ENCODE measurements at places on chromosomes 6 and 20.

- DNase-seq: no peak
These were observed 59.8 kb downstream of the CCDC170 start for GRCh38 chr6:151553416-151554165.

- DNase-seq: no peak
These were observed 226.8 kb downstream of the UST start for GRCh38 chr6:148973538-148974208.

GRCh38 chr20:11267131-11267761 is 593.4 kb upstream of the JAG1 start:
- DNase-seq: no peak

DNA sequence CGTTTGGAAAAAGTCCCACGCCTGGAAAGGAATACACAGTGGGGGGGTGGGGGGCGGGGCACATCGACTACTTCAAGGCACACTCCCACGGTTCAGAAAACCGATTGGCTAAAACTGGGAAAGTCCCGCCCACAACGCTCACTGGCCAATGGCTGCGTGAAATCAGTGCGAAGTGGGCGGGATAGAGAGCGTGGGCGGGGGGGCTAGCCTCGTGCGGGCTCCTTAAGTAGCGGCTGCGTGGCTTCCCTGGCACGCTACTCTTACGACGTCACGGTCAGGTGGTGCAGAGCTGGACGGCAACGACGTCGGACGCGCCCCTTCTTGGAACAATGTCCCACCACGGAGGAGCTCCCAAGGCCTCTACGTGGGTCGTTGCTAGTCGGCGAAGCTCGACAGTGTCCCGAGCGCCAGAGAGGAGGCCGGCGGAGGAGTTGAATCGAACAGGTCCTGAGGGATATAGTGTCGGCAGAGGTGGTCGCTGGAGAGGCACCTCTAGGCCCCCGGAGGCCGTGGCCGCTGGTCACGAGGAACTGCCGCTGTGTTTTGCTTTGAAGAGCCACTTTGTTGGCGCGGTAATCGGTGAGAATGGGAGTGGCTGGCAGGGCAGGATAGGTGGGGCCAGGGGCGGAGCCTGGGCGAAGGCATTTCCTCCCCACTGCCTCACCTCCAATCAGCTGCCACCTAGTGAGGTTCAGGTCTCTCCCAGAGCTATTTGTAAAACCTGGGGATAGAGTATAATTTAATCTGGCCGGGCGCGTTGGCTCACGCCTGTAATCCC is at the start of gene DDX43:
Gene DDX43, plus strand, starts transcription at position 252 of the 778 bp plus-strand sequence. Its CDS starts 78 bp downstream, at position 330.
- no peak for DNase-seq

- DNase-seq: no peak
These were observed 88.5 kb downstream of the PRKN start for GRCh38 chr6:162638931-162639574.

DNA sequence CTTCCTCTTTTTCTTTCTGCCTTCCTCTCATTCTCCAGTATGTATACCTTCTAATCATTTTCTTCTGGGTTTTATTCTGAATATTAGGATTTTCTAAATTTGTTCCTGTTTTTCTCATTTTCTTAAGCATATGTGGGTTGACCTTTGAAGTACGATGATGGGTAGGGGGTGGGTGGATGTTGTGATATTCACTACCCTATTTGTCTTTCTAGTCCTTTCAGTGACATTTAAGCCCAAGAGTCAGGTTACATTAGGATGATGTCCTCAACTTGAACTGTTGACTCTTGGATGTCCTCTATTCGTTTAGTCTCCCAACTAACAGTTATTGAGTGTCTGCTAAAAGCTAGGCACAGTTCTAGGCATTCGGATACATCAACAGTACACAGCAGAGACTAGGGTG is 7.3 kb downstream of the ABT1 start:
- no peak for DNase-seq

DNA sequence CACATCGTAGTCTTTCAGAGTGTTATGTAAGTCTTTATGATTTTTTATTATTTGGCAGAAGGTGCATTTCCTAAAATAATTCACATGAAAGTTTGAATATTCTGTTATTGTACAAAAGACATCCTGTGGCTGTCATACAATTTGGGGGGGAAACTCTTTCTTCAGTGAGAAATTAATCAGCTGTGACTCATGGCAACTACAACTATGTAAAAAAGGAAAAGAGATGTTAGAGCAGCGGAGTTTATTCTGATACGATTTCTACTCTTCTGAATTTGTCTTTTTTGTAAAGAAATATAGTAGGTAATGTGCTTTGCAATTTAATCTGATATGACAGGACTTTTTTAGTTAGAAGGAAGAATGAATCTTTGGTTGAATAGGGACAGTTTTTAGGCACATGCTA is 14.2 kb downstream of the COL19A1 start:
- no peak for DNase-seq

GRCh38 chr6:162178266-162178665 is 549.3 kb downstream of the PRKN start:
- no peak for DNase-seq

DNA sequence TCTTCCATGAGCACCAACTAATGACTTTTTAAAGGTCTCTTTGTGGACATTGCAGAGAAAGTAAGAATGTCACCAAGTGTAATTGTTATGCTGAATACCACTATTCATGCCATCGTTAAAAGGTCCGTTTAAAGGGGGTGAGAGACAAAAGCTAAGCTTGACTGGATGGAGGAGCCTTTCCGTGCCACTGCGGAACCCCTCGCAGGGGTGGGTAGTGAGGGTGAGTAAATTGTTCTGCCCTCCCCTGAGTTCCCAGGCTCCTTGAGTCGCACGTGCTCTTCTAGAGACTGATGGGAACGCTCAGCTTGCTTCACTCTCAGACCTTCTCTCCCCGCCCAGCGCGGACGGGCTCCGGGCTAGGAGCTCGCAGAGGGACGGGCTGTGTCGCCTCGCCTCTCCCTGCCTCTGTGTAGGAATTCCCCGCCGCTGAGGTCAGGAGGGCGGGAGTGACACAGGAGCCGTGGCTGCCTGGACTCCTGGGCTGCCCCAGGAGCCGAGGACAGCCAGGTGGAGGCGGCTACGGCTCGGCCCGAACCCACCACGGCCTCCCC is 314.8 kb upstream of the QKI start:
- DNase-seq: no peak

DNA sequence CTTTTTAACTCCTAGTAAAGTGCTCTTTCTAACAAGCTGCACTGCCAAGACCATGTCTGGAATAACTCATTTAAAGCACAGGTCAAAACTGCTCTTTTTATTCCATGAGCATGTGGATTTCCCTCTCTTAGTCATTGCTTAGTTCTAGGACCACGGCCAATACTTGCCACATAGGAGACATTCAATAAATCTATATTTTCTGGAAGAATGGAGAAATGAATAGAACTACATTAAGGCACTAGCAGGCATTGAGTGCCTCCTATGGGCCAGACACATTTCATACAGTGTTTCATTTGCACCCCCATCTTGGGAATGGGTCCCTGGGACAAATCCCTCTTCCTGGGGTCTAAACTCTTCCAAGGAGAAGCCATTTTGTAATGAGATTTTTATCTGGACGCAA is 552.8 kb upstream of the CITED2 start:
- DNase-seq: no peak

- no peak for DNase-seq
These were observed 40.1 kb downstream of the TRMT6 start for GRCh38 chr20:5910186-5910585.

DNA sequence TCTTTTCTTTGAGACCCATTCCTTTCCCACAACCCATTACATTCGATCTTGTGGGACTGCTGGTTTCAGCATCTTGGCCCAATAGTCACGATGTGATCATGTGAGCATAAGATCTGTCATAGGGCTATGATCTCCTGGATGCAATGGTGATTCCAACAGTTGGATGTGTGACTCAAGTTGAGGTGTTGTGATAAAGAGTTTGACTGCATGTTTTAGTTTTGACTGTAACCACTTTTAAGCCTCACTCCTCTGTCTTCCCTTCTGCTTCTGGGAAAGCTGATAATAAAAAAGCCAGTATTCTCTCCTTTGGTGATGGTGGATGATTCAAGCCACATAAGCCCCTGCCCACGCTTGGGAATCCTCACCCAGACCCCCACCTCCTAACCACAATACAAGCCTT is 117.0 kb upstream of the ASCC3 start:
- DNase-seq: no peak

GRCh38 chr20:16929756-16930155 is 181.6 kb downstream of the OTOR start:
- DNase-seq: no peak

GRCh38 chr6:89454300-89454699 is 21.3 kb downstream of the ANKRD6 start:
- no peak for DNase-seq

DNA sequence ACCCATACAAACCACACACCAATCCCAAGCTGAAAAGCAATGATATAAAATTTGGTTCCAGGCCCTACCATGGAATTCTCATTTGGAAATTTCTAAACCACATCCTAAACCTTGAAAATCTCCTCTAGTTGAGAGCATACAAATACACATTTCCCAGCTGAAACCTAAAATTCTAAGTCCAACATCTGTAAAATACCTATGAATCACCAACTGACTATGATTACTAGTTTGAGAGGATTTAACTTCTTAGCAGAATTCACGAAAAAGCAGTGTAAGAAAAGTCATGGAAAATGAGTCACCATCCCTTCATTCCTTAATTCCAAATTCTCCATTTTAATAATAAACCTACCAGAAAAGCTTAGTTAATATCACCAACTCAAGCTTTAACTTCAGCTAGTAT is 15.4 kb downstream of the RANBP9 start:
- no peak for DNase-seq

GRCh38 chr20:24580006-24580405 is 110.6 kb downstream of the SYNDIG1 start:
- no peak for DNase-seq

GRCh38 chr6:125212377-125212776 is 58.8 kb downstream of the TPD52L1 start:
- DNase-seq: no peak

- no peak for DNase-seq
These were observed 170.1 kb upstream of the LAMP5 start for GRCh38 chr20:9344083-9344920.

GRCh38 chr20:2468581-2469407 is 1.8 kb downstream of the SNRPB start:
- DNase-seq: no peak

GRCh38 chr20:49281059-49281912 is 3.4 kb upstream of the ZNFX1 start:
- DNase-seq: no peak

GRCh38 chr6:88561034-88561953 is 395.1 kb upstream of the CNR1 start:
- no peak for DNase-seq

- DNase-seq: no peak
These were observed 102.6 kb upstream of the TNFAIP3 start for GRCh38 chr6:137764464-137764863.

DNA sequence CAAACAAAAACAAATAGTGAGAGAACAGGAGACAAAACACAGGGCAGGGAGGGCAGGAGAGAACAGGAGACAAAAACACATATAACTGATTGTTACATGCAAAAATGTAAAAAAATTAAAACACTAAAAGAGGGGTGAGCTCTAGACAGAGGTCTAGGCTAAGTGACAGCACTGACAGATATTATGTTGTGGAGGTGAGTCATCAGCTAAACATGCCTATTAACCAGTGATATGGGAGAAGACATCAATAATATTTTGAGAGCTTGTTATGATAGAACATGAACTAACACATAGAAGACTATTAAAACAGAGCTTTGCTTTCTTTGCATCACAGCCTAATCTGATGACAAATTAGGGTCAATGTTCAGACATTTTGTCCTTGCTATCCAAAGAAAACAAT is 972.7 kb downstream of the PRIM2 start:
- DNase-seq: no peak

DNA sequence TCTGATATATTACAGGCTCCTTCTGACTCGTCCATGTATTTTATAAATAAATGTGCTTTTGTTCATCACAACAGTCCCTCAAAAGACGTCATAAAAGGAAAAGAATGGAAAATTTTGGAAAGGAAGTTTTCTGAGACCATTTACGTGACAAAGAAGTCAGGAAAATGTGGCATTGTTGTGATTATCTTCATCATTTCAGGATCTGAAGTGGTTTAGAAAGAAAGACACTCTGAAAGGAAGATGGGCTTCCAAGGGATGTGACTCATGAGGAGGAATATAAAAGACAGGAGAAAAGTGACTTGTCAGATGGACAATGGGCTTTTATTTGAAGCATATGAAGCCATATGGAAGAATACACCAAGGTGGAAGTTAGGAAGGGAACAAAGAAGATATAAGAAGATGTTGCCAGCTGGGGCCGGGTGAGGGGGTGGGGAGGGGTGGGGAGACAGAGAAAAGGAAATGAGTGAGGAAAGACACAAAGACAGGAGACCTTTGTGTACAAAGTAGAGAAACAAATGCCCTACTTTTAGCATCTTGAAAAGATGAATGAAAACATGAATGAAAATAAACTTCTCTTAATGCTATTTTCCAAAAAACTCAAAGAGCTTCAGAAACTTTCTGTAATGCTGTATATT is 190.3 kb upstream of the PREP start:
- DNase-seq: no peak

GRCh38 chr6:41063884-41064285 is 8.3 kb downstream of the OARD1 start:
- no peak for DNase-seq

DNA sequence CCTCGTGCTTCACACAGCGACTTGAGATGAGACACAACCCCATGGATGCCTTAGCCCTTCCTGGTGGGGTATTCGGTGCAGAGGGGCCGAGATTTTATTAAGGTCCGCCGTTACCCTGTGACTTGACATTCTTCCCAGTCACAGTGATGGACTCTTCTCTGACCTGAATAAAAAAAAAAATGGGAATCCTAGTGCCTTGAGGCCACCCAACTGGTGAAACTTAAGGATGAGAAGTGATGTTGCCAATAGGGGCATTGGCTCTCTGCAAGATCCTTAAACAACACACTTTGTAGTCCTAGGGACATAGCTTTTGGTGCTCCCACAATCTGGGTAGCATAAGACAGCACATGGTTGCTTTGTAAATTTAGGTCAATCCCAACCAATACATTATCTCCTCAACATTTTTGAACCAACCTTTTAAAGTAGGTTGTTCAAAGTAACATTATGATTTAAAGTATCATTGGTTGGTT is 814 bp upstream of the ADNP start:
- no peak for DNase-seq

- DNase-seq: no peak
These were observed 113.1 kb downstream of the JAG1 start for GRCh38 chr20:10560686-10561085.
